Lung (tissue), 17 donors: ENCODE measurements at places on chromosomes 11 and 22. TPM values are rescaled to one million over a fixed set of nuclear protein-coding genes. Genes with fewer than 3 reads are reported as not detected.

The DTX4 gene
- 44.6 TPM for total RNA-seq

DNA sequence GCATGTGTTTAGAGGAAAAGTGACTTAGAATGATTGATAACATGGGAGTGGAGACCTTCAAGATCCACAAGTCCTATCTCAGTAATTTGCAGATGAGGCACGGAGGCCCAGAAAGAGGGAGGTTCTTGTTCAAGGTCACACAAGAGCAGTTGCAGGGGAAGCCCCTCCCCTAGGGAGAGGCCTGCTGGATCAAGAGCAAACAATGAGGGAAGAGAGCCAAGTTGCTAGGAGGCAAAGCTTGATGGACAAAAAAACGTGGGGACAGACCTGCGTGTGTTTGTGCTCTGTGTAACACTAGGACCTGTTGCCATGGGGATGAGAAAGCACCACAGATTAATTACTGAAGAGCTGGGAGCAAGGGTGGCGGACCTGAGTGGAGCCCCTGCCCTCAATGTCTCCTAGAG lies 6.4 kb upstream of the MFRP start:
- H3K4me1 ChIP-seq, result peaks cover 9% of the 10 kb centered on the region
- no peak overlapping the region for H3K4me3 ChIP-seq
- no peaks in the 10 kb centered on the region for H3K27me3 ChIP-seq
- peak; percentile 82 for DNase-seq
- H3K36me3 ChIP-seq, result no peaks in the 10 kb centered on the region
- H3K27ac ChIP-seq, result peak overlapping the region; percentile 73

GRCh38 chr22:17446698-17447097 lies 77.4 kb downstream of the CECR2 start:
- H3K36me3 ChIP-seq, result no peaks in the 10 kb centered on the region
- H3K4me1 ChIP-seq, result no peaks in the 10 kb centered on the region
- no peak overlapping the region for H3K27ac ChIP-seq
- no peak for DNase-seq
- no peak overlapping the region for H3K4me3 ChIP-seq

The POLR2L gene
- 144 TPM for total RNA-seq

The EHF gene
- 82.5 TPM for total RNA-seq

The FHIP1B gene
- total RNA-seq, result 43.4 TPM

DNA sequence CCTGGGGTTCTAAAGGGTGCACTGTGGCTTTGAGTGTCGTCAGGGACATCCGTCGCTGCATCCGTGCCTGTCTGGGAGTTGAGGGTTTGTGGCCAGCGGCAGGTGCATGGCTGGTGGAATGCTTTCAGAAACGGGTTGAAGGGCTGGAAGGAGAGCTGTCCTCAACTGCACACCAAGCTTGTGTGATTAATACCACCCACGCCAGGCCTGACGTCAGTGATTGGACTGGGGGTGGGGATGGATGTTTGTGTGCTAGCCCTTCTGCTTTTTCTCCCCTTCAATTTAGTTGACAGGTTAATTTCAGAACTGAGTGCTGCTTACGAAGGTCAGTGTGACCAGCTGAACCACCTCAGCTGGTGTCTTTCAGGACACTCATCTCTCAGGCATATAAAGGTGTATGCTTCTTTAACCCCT lies 3.2 kb upstream of the GAB2 start:
- H3K36me3 ChIP-seq, result no peaks in the 10 kb centered on the region
- H3K4me1 ChIP-seq, result peaks cover 12% of the 10 kb centered on the region
- DNase-seq, result no peak
- H3K27me3 ChIP-seq, result no peaks in the 10 kb centered on the region
